ENCODE measurements at places on chromosomes 2 and 18. TPM values are rescaled to one million over a fixed set of nuclear protein-coding genes. Genes with fewer than 3 reads are reported as not detected.

The NT5DC4 gene
- total RNA-seq = not detected

The STPG4 gene
- total RNA-seq = not detected

The LYG2 gene
- total RNA-seq = not detected

The IFIH1 gene
- 1.2 TPM for total RNA-seq

The C2orf78 gene
- not detected for total RNA-seq

The TCF23 gene
- total RNA-seq = not detected
